ENCODE measurements at places on chromosomes 3 and 15.

GRCh38 chr3:38453075-38453912 is at the start of gene ACVR2B:
ACVR2B (plus strand) TSS chr3:38453890; CDS start chr3:38454323, 433 bp downstream.
- DNase-seq, result peak; percentile 86

DNA sequence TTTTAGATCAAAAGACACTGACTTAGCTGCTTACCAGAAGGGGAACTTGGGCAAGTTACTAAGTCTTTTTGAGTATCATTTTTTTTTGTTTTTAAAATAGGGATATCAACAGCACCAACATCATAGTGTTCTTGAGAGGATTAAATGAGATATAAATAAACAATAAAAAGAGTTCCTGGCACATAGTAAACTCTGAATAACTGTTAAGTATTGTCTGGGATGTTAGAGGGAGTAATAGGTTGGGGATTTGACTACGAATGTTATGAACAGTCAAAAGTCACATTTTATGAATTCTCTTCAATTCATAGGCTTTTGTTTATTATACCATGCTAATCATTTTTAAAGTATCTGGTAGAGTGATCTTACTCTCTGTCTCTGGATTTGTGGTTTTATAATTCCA is 37.8 kb upstream of the FAH start:
- no peak for DNase-seq

DNA sequence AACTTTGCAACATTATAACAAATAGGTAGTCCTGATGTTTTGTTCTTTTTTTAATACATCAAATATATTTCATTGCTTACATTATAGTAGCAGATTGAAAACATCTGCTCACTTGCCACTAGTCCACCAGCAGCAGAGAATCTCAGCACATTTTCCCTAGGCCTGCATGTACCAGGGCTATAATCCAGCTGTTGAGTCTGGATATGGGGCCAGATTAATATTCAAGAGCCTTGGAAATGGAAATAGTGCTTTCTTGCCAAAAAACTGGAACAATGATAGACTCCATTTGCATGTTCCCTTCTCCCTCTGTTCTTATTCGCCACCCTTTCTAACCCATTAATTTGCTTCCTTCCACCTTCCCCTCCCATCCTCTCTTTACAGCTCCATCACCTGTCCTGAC is 288.0 kb downstream of the EPHA3 start:
- no peak for DNase-seq

DNA sequence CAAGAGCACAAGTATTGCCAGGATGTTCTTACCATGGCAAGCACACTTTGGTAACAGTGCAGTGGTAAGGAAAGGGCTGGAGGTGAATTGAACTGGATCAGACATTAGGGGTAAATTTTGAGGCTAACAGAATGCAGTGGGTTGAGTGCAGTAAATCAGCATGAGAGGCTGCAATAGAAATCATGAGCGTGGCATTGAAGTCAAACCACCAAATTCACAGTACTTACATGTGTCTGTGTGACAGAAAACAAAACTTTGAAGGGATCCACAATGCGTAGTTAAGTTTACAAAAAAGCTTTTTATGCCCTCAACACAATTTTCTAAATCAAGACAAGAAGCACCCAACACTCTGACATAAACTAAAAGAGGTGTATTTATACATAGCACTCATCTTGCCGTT is 428.0 kb upstream of the ARHGEF26 start:
- no peak for DNase-seq

GRCh38 chr15:90141646-90142045 is 39.4 kb upstream of the IDH2 start:
- DNase-seq, result no peak

GRCh38 chr3:72661115-72661457 is 187.2 kb downstream of the SHQ1 start:
- no peak for DNase-seq

DNA sequence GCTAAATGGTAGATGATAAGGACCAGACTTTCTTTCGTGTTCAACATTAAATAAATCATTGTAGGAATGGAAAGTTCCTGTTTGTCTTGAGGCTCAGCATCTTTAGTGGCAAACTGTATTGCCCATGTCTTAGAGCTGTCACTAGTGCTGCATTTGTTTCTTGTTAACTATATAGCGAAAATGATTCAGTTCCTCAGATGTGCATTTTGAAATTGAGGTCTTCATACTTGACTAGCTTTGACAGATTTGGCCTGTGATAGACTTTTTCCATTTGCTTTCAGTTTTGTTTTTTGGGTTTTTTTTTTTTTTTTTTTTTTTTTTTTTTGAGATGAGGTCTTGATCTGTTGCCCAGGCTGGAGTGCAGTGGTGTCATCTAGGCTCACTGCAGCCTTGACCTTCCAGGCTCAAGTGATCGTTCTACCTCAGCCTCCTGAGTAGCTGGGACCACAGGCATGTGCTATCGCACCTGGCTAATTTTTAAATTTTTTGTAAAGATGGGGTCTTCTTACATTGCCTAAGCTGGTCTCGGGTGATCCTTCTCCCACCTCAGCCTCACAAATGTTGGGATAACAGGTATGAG is 9.5 kb upstream of the RPLP1 start:
- no peak for DNase-seq

DNA sequence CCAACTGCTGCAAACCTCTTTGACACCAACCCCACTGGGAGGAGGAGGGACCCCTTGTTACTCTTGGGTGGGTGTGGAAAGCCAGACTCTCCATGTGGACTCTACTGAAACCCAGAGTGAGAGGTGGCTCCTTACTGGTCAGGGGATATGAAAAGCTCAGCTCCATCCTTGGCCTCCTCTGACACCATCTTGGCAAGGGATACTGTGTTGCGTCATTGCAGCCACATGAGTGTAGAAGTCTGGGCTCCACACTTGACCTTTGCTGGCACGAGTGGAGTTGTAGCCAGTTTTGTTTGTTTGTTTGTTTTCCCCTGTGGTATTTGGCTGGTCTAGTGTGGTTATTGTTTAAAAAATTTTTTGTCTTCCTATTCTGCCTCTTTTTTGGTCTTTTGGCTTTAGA is 289.1 kb downstream of the GAP43 start:
- DNase-seq, result no peak

DNA sequence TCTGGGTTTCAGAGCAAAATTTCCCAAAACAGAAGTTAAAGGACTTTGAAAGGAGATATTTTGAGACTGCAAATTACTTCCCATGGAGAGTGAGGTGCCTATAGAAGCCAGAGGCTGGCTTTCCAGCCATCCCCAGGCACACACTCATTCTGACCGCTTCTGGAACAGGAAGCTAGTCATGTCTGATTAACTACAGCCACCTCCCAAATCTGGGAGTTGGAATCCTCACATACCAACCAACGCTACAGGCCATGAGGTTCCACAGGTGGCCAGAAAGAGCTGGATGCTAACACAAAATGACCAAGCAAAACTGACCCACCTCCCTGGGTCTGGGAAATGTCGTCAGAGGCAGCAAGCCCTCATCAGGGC is 87.2 kb downstream of the SNRK start:
- no peak for DNase-seq

GRCh38 chr15:95394186-95395067 is 936.1 kb upstream of the NR2F2 start:
- no peak for DNase-seq

GRCh38 chr3:107663266-107663665 is 140.5 kb downstream of the BBX start:
- DNase-seq, result no peak

DNA sequence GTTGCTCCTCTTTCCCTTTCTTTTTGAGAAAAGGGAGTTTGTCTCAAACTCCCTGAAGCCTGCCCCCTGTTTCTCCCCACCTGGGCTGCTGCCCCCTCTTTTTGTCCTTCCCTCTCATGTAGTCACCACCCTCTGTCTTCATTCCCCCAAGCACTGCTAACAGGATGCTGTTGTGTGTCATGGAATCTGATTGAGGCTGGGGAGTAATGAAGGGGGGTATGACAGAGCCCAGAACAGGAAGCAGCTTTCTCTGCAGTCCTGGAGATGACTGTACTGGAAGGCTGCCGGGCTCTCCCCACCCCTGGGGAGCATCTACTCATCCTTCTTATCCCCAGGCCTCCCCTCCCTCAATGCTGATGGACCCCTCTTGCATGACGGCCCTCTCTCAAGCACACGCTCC is 181.6 kb downstream of the ABHD5 start:
- DNase-seq, result no peak

GRCh38 chr15:85956532-85957275 is 123.0 kb upstream of the AGBL1 start:
- DNase-seq, result no peak

- no peak for DNase-seq
These were observed 2.5 kb upstream of the FANCD2 start for GRCh38 chr3:10023587-10024310.

GRCh38 chr3:127299276-127299675 is 11.4 kb upstream of the PRR20G start:
- no peak for DNase-seq

- no peak for DNase-seq
These were observed 50.3 kb downstream of the PAK2 start for GRCh38 chr3:196789885-196790359.

DNA sequence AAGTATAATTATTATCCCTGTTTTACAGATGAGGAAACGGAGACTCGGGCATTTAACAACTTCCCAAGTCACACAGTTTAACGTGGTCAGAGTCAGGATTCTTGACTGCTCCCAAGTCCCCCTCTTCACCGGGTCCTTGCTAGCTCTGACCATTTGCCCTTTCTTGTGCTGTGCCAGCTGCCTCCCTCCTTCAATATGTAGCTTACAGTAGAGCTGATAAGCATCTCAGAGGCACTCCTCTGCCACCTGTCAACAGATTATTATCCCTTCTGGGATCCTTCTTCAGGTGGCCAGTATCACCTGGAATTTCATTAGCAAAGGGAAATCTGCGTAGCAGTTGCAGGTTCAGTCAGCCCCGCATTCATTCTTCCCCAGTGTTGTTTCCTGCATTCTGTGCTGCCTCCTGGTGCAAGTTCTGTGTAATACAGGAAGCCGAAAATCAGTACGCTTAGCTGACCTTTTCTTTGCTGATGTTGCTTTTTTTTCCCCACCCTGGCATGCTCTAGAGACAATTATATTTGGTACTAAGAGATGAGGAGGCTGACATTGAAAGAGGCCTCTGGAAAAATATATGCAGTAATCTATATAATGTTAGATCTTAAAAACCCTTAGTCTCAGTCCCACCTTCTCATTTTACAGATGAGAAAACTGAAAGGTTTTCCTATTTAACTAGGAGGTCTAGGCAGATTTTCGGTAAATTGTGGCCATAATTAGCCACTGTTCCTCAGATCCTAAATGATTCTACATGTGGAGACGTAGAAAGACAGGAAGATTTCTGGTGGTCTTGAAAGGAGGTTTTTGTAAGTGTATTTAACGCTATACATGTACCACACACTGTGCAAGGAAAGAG is 24.8 kb downstream of the TMOD2 start:
- peak; percentile 36 for DNase-seq

DNA sequence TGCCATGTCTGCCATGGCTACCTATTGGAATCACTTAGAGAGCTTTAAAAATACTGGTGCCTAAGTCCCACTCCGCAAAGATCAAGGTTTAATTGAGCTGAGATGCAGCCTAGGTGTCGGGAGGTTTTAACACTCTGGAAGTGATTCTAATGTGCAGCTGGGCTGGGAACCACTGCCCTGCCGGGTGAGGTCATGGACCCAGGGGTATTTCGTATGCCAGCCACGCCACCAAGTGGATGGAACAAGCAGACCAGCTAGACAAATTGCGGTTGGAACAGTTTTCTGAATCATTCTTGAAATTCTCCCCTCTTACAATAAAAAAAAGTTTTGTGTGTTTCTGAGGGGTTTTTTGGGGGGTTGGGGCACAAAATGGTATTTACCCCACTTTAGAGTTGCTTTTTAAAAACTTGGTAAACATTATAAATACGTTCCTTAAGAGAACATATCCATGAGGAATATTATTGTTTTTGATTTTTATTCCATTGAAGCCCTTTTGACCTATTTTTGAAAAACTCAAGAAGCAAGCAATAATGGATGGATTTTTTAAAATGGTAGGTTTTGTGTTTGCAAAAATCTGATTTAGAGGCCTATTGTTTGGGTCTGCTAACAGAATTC is 66.2 kb upstream of the CSTA start:
- peak; percentile 57 for DNase-seq

- DNase-seq, result no peak
These were observed 237.8 kb upstream of the UBE2E1 start for GRCh38 chr3:23567917-23568316.

DNA sequence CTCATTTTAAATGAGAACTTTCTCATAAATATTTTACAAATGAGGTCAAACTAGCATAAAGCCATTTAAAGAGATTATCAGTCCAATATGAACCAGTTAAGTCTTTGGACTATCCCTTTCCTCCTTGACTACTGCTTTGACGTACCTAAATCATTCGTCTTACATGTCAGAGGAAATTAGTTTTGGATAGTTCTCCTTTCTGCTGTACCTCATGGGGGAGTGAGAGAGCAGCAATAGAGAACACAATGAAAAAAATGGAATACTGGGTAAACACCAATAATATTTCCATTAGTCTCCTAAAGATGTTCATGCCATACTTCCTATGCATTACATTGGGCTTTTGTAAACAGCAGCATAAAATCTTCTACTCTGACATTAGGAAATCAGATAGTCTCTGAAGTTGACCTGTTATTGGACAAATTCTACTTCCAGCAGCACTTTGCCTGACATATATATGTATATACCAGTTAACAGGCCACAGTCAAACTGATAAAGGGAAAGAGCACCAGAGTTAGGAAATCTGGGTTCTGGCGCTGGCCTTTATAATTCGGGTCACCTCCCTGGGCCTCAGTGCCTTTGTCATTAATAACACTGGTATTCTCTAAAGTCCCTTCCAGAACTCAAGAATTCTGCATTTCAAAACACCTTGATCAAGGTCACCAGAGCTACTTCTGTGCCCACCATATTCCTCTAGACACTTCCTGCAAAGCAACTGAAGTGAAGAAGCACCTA is 26.8 kb downstream of the TIMMDC1 start:
- DNase-seq, result no peak

- no peak for DNase-seq
These were observed 17.1 kb upstream of the SNX22 start for GRCh38 chr15:64134345-64134829.

DNA sequence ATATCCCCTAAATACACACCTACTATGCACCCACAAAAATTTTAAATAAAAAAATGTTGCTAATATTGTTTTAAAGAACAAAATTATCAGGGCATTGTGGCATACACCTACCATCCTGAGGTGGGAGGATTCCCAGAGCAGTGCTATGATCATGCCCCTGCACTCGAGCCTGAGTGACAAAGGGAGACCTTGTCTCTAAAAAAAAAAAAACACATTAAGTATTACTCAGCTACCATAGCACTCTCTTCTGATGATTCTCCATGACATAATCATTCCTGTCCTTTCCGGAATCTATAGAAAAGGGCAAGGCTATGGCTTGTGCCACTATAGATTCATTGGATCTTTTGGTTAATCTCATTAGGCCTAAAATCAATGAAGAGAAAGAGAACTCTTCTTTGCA is 77.4 kb downstream of the ACAP2 start:
- no peak for DNase-seq

GRCh38 chr3:169694117-169694516 is 30.6 kb upstream of the MECOM start:
- no peak for DNase-seq

GRCh38 chr3:164371681-164372080 is 706.6 kb downstream of the SI start:
- no peak for DNase-seq
